ENCODE measurements at places on chromosomes 2 and 18.

- DNase-seq, result no peak
Observed at GRCh38 chr2:185208261-185208660, 530.3 kb upstream of the FSIP2 start.

GRCh38 chr2:198162276-198162675, 357.9 kb downstream of the PLCL1 start:
- no peak for DNase-seq

- no peak for DNase-seq
Observed at GRCh38 chr18:56637176-56637575, 1.2 kb downstream of the TXNL1 start.

DNA sequence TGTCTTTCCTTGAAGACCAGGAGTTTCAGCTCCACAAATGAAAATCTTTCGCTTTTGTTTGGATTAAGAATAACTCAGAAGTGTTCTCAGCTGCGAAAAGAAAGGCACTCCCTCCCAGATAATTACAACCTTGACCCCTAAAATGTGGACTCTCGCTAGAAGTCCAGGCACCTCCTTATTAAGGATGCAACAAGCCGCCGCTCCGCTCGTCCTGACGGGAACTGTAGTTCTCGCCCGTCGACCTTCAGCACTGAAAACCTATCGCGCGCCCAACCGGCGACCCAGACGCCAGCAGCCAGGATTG, 559 bp downstream of the IMMT start:
- no peak for DNase-seq

- DNase-seq, result no peak
Observed at GRCh38 chr2:97660775-97661389, 3.0 kb downstream of the ACTR1B start.

DNA sequence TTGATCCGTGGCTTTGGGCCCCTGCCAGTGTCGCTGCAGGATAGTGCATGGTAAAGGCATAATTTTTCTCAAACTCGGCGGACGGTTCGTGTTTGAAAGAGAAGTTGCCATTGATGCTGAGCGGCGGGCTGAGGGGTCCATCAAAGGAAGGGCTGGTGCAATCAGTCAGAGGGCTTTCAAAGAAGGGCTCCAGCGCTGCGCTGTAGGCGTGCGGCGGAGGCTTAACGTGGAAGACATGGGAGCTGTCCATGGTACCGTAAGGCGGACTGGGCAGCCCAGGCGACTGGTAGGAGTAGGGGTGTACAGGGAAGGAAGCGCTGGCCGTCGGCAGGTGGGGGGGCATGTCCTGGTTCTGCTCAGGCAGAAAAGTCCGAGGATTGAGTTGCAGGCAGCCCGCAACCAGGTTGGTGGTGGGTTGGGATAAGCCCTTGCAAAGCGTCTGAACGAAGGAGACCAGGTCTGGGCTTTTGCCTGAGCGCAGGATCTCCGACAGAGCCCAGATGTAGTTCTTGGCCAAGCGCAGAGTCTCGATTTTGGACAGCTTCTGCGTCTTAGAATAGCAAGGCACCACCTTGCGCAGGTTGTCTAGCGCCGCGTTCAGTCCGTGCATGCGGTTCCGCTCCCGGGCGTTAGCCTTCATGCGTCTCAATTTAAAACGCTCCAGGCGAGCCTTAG, 2.3 kb downstream of the NEUROD1 start:
- DNase-seq, result peak; percentile 66

DNA sequence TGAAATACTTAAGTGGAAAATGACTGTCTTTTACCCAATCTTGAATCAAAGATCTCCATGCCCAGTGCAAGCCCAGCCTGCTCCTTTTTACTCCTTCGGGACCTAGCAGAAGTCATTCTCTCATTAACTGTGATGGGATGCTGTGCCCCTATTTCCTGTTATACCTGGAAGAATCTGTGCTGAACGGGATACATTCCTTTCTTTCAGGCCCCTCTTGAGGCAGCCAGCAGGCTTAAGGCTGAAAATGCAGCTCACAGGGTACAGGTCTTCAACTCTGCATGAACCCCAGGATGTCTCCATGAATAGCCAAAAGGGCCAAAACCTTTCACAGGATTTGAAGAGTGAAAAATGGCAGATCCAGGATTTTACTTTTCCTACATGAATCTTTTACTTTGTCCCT, 784.8 kb upstream of the KLHL29 start:
- DNase-seq, result no peak

DNA sequence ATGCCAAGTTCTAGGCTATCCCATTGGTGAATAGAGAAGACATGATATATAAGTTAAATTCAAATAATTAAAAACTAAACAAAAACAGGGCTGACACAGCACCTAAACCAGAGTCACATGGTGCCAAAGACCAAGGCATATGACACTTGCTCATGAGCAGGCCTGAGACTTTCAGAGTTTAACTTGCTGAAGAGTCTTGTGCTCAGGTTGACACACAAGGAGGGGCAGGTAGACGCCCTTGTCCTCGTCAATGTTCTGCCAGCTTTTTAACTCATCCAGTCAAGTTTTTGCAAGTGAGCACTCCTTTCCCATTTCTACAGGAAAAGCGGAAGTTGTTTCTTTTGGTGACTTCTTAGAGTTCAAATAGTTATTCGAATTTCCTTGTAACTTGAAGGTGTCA, 289.7 kb downstream of the CYRIA start:
- DNase-seq, result no peak

DNA sequence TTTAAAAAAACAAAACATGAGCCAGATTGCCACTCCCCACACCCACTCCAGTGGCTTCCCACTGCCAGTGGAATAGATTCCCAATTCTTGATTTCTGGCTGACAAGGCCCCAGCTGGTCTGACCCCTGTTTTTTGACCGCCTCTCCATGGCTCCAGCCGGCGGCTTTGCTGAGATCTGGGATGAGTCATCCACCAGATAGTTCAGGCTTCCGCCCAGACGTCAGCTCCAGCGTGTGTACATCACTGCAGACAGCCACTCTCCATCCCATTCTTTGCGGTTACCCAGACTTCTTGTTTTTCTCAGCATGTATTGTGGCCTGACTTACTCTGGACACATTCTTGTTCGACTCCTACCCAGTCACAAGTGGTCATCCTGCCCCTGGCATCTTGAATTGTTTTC, 227.9 kb downstream of the GBX2 start:
- no peak for DNase-seq

DNA sequence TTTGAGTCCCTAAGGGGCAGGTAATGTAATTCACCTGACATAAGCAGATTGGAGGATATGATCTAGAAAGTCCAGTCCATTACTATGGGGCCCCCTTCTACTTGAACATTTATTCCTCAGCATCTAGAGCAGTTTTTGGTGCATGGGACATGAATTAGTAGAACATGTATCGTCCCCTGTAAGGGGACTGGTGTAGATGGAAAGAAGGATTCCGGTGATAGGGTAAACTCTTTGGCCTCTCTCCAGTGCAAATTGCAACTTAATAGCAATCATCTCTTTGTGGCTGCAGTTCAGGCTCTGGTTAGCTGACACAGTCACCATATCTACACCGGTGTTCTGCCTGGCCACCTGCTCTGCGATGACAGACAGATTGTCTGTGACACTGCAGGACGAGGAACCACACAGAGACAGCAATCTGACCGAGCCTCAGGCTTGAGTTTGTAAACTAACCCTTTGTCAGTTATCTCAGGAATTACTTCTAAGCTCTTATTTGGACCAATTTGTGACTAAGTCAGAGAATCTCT, 6.4 kb upstream of the SLC8A1 start:
- no peak for DNase-seq
